ENCODE measurements at places on chromosomes 7 and 10. TPM values are rescaled to one million over a fixed set of nuclear protein-coding genes. Genes with fewer than 3 reads are reported as not detected.

Gene SEMA4G
- 4.7 TPM for total RNA-seq

DNA sequence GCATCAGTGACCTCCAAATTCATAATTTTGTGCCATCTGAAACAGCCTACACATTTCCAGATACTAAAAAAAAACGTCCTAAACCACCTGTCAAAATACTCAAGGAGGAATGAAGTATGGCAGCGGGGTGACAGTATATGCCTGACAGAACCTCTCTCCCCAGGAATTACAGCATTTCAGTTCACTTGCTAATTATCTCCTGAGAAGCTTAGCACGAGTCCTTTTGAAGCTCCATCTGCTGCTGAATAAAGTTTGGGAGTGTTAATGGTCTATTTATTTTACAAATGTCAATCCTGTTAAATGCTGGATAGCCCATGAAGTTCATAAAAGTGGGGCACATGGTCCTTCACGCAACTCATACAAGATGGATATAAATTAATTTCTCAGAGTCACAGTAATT, 29.4 kb upstream of the ANLN start:
- no peak for DNase-seq

DNA sequence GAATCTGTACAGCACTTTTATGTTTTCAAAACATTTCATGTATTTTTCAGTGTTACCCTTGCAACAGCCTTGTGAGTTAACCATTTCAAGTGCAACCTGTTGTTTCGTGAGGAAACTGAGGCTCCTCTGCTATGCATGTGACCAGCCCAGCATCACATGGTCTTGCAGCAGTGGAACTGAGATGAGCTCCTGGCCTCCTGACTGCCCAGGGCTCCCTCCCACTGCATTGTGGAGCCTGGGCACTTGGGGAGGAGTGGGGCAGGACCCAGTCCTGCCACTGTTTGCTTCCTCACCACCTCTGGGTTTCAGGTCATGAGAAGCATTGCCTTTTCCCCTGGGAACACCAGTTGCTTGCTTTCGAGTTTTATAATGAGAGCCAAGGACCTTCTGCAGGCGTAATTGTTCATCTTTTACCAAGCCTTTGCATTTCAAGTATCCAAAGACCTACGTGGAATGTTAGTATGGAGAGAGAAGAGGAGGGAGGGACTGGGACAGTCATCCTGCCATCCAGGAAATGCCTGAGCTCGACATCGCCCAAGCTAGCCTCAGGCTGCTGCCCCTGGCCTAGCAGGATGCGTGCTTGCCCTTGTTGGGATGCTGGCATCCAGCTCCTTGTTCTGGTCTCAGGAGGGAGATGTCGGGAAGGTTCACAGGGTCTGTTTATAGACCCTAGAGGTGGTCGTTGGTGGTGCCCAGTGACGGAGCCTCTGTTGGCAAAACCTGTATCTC, 32.3 kb upstream of the BHLHA15 start:
- DNase-seq = no peak

Gene PLXNA4
- 0.10 TPM for total RNA-seq

Gene CALHM3
- not detected for total RNA-seq

- no peak for DNase-seq
Measured at GRCh38 chr10:56547163-56547562, 186.1 kb upstream of the ZWINT start.

- DNase-seq = no peak
Measured at GRCh38 chr10:122454071-122454470, 382 bp upstream of the ARMS2 start.

DNA sequence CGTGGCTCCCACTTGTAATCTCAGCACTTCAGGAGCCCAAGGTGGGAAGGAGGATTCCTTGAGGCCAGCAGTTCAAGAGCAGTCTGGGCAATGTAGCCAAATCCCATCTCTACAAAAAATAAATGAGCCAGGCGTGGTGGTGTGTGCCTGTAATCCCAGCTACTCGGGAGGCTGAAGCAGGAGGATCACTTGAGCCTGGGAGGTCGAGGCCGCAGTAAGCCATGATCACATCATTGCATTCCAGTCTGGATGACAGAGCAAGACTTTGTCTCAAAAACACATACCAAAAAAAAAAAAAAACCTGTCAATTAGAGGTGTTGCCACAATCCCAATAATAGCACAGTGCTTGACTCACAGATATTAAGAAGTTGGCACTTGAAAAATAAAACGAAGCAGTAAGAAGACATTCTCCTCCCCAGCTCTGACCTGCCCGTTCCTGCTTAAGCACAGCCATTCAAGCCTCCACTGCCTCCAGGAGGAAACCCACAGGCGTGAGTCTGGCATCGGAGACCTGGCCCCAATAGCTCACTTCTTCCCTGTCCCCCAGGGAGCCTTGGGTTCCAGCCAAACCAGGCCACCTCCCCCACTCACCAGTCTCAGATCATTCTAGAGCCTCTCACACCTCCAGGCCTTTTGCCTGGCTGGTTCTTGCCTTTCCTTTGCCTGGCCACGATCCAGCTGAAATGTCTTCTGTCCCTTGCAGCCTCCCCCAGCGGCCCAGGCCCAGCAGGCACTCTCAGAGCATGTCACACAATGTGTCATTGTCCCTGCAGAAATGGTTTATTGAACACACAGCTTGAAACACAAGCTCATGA, 45.3 kb upstream of the GTF2I start:
- no peak for DNase-seq

- no peak for DNase-seq
Measured at GRCh38 chr10:127337801-127338200, 141.4 kb upstream of the INSYN2A start.

DNA sequence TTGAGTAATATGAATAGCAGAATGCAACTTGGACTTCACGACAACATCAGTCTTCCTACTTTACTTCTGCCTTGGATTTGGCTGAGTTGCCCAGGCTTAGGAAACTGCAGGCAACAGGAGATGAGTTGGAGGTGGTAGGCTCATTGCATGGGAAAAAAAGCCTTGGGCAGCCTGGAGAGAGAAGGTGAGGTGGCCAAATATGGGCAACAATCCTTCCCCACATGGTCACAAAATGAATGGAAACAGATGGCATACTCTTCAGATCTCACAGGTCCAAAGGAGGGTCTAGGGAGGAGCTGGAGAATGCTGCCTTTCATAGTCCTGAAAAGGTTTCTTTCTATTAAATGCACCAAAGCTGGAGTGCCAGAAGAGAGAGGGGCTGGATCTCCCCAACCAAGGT, 128.6 kb upstream of the AOAH start:
- DNase-seq = no peak

GRCh38 chr10:126408953-126409641, 20.8 kb upstream of the ADAM12 start:
- no peak for DNase-seq

GRCh38 chr7:1447551-1448244, 11.6 kb downstream of the MICALL2 start:
- no peak for DNase-seq

Gene MRLN
- total RNA-seq = not detected

Gene AKR1C4
- not detected for total RNA-seq

DNA sequence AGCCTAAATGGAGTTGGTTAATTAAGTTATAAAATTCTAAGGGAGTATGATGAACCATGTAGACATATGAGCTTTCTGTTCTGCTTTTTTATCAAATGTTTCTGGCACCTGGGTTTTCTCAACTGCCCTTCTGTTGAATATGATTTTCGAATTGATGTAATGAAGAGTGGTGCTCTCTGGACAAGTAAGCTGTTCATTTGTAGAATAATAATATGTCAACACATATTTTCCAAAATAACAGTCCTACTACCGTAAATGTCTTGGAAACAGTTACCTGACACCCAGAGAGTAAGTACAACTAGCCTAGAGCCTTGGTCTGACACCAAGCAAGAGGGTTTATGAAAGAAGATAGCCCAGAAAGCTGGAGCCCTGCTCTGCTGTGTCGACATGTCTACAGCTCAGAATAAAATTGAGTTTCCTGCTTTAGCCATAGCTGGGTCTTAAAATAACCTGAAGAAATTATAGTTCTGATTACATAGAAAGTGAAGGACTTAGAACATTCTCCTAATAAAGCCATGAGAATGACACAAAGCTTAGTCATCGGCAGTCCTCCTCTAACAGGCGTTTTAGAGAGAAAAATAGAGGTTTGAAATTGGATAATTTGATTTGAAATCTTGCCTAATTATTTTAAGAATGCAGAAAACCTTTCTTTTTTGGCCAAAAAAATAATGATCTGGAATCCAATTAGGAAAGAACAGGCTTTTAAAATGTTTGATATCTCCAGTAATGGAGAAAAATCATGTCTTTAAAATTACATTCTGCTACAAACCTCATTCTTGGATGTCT, 25.1 kb downstream of the HDAC9 start:
- DNase-seq = no peak

DNA sequence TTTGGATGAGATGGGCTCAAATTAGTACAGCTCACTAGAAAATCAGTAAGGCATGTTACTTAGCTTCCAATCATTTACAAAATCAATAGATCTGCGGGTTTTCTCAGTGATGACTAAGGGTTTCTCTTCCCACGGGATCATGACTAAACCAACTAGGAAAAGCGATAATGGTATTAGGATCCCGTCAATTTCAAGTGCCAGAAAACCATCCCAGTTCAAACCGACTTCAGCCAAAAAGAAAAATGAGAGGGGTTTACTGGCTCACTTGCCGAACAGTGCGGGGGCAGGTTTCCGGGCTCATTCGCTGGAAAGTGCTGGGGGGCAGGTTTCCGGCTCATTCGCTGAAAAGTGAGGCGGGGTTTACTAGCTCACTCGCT, 62.1 kb upstream of the LYZL2 start:
- DNase-seq = no peak

DNA sequence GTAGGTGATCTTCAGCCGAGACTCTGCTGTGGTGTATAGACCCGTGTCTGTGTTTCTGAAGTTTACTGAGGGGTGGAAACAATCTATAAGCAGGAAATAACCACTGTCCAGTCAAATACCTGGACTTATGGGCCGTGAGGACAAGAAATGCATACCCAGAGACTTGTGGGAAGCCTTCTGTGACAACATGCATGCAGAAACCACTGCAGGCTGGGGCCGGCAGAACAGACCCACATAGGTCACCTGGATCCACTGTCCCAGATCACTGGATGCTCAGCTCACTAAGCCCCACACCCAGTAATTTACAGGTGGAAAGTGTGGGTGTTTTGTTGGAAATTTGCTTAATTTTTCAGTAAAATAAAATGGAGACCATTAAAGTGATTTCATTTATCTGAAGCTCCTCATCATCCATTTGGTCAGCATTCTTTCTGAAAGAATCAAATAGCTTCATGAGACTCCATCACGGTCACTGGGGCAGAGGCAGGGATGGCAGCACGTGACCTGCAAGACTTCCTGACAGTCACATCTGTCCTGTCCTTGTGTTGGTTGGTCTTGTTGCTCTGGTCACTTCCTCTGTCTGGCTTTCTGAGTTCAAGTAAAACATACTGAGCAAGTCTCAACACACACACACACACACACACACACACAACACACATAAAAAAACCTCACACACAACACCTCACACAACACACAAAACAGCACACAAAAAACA, 108.3 kb downstream of the TNS3 start:
- no peak for DNase-seq

- DNase-seq = no peak
Measured at GRCh38 chr7:146805082-146805481, 688.5 kb downstream of the CNTNAP2 start.

DNA sequence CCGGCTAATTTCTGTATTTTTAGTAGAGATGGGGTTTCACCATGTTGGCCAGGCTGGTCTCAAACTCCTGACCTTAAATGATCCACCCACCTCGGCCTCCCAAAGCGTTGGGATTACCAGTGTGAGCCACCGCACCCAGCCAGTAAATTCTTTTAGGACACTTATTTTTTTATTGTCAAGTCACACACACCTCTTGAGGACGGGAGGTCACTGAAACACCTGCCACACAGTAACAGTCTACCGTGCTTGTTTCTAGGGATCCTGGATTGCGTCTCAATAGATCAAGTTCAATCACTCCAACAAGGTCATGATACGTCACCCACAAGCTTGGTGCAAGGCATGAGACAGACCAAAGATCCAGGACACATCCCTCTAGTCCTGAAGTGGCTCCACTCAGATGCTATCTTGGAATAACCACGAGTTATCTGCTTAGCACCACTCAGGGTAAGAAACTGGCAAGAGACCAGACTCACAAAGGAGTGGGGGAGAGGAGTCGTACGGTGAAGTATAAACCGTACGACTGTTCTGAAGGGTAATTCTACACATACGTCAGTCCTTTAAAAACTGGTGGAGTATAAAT, 58.9 kb upstream of the NCAPG2 start:
- no peak for DNase-seq

Gene SLC26A4
- total RNA-seq = 0.05 TPM

DNA sequence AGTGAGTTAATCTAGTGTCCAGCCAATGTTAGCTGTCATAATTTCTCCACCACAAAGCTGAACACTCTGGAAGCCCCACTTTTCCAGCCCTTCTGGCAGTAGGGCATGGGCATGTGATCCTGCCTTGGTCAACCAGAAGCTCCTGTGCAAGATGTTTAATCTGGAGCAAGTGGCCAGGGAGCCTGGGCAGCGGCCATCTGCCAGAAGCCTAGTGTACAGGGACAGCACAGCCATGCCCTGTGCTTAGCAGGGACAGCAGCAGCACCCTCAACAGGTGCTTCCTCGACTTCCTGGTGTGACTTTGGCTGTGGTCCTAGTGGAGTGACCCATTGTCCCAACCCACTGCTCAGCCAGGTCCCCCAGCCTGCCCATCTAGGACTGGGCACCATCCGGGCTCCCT, 10.3 kb downstream of the RBP3 start:
- no peak for DNase-seq

Gene SYT15B
- total RNA-seq = 0.05 TPM

DNA sequence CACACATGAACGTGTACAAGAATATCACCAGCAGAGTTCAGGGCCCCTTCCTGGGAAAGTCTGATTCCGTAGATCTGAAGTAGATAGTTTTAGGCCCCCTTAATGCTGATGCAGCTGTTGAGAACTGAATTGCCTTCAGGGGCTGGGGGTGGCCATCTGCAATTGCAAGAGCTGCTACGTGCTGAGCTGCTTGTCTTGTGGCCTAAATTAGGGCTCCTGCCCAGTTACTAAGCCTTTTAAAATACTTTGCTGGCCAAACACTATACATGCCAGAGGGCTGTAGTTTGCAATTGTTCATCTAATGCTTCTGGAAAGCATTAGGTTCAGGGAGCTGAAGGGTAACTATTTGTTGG, 71.7 kb downstream of the TMEM178B start:
- DNase-seq = no peak

Gene IFIT1B
- total RNA-seq = not detected

GRCh38 chr10:118870467-118871243, 115.9 kb upstream of the CACUL1 start:
- DNase-seq = no peak

DNA sequence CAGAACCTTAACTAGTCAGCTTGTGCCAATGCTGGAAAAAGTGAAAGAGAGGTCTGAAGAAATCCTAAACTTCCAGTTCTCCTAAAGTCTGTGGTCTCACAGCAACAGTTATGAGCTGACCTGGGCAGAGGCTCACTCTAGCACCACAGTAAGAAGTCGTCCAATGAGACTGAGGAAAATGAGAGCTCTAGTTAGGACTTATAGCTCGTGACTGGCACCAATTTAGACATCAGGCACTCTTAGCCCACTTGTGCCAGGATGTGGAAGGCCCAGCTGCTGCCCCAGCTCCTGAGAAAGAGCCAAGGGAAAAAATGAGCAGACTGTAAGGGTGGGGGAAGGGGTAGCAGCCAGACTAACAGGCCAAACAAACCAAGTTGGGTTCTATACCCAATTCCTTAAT, 7.6 kb downstream of the MMS19 start:
- DNase-seq = no peak

GRCh38 chr7:96238976-96239766, 82.7 kb downstream of the SLC25A13 start:
- DNase-seq = no peak

- no peak for DNase-seq
Measured at GRCh38 chr10:98088186-98088971, 46.1 kb upstream of the R3HCC1L start.

Gene WEE2
- not detected for total RNA-seq

- no peak for DNase-seq
Measured at GRCh38 chr10:124522933-124523871, 61.6 kb downstream of the LHPP start.
